ENCODE measurements at places on chromosomes 7 and 10.

DNA sequence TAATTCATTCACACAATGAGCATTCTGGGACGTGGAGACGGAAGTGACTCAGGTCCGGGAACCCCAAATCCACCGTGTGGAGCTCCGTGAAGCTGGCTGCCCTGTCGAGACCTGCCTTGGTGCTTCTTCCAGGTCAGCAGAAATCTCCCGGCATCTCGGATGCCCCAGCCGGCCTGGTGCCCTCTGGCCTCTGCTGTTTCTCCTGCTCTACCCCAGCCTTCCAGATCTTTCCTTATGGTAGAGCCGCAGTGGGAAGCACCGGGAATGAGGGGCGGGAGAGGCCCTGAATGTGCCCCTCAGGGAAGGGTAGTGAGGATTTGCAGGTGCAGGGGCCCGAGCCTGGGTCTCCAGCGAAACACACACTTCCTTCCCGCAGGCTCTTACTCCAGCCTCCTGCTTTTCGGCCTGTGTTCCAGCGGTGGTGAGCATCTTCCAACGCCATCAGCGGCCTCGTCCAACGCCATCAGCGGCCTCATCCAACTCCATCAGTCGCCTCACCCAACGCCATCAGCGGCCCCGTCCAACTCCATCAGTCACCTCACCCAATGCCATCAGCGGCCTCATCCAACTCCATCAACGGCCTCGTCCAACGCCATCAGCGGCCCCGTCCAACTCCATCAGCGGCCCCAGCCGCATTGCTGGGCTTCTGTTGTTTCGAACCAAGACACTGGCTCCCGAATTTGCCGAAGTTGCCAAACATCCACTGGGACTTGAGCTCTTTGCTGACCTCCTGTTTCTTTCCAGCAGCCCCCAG, 57.1 kb upstream of the PDGFA start:
- DNase-seq = no peak

- DNase-seq = no peak
Observed at GRCh38 chr10:90675621-90676020, 182.2 kb downstream of the HTR7 start.

DNA sequence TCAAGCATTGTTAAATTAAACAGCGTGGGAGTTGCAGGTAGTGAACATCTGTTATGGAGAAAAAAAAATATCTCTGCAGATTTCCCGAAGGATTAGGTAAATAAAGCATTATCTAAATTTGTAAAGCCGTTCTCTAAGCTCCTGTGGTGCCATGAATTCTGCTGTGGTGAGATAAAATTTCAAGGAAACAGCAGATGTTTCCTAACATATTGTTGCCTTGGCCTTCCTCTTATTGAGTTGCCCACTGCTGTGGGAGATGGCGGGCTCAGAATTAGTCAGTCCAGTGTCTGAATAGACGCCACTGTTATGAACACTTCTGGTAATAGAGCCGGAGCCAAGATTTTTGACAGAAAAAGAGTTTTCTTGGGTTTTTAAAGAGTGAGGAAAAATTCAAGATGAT, 82.6 kb upstream of the ELMO1 start:
- DNase-seq = no peak

- no peak for DNase-seq
Observed at GRCh38 chr7:29843726-29844125, 37.4 kb downstream of the WIPF3 start.

GRCh38 chr7:148558914-148559313, 31.7 kb upstream of the C7orf33 start:
- no peak for DNase-seq

DNA sequence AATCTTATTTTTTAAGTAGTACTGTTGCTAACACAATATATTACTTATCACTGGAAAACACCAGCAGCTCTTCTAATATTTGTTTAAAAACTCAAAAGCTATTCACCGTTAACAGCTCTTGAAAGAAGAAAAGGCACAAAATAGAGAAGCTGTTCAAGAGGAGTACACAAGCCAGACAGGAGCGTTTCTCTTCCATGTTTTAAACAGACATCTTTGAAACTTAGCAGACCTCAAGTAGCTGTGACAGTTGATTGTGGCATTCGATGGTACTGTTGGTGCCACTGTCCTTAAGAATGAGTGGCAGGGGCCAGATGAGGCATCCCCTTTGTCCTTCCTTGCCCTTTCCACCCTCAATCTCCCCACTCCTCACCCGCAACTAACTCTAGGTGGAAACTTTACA, 81.6 kb upstream of the PRR15 start:
- DNase-seq = no peak

- no peak for DNase-seq
Observed at GRCh38 chr10:114083040-114083439, 39.4 kb downstream of the ADRB1 start.

GRCh38 chr7:96332325-96332724, 10.4 kb upstream of the SLC25A13 start:
- DNase-seq = no peak

GRCh38 chr10:17009212-17009700, 120.4 kb downstream of the CUBN start:
- no peak for DNase-seq

GRCh38 chr7:142438235-142438922, 180.5 kb upstream of the PRSS58 start:
- DNase-seq = peak; percentile 40

GRCh38 chr10:104835422-104835821, 194.3 kb downstream of the SORCS3 start:
- no peak for DNase-seq

- DNase-seq = no peak
Observed at GRCh38 chr10:97079448-97079847, 106.3 kb downstream of the SLIT1 start.

GRCh38 chr10:93938140-93938539, 44.4 kb downstream of the SLC35G1 start:
- DNase-seq = no peak

DNA sequence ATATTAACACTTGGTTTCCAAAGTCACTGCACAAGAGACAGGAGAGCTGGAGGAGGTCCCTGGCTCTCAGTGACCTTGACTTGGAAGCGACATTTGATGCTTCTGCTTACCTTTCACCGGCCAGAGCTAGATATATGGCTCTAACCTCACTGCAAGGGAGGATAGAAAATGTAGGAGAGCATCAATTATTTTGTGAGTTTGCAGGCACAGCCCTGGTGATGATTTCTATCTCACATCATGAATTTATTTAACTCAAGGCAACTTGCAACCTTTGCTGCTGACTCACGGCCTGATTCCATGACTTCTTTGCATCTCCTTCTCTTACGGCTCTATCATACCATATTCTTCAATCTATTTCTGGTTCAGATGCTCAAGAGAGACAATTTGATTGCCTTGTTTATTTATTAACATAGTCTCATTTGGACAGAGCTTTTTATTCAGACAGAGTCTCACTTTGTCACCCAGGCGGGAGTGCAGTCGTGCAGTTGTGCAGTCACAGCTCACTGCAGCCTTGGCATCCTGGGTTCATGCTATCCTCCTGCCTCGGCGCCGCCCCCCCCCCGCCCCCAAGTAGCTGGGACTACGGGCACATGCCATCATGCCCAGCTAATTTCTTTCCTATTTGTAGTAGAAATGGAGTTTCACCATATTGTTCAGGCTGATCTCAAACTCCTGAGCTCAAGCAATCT, 196.0 kb downstream of the REEP3 start:
- no peak for DNase-seq

GRCh38 chr7:19413443-19413965, 268.3 kb upstream of the FERD3L start:
- no peak for DNase-seq

GRCh38 chr7:45088821-45089340, at the start of gene NACAD:
Gene NACAD (minus strand): TSS chr7:45088969. CDS start chr7:45088894, 75 bp downstream.
- DNase-seq = peak; percentile 67

DNA sequence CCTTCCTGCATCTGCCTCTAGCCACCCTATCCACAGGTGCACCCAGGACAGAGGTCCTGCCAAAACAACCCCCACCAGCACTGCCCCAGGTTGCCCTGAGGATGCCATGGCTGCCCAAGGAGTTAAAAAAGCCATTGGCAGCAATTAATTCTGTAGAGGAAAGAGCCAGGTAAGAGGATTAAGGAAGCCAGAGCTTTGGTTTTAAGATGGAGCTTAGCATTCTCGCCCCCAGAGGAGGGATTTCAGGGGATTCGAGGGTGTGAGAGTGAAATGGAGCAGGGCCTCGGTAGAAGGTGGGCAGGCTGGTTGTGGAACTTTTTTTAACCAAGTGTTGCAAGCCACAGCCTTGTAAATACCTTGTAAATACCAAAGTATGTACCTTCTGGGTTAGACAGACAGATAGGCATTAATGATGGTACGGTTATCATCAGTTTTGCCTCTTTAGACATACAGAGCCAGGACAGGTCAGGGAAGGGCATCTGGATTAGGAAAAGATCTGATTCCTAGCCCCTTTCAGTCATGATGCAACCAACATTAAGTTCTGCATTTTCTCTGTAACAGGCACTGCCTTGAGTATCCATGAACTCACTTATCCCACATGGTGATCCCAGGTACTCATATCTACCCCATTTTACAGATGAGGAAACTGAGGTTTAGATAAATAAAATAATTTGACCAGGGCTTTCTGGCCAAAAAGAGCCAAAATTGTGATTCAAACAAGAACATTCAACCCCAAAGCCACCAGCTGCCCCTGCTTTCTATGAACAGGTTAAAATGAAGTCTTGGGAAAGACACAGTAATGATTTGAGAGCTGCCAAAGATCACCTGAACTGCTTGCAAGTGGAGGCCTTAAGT, 120.7 kb upstream of the PPIF start:
- no peak for DNase-seq

- peak; percentile 70 for DNase-seq
Observed at GRCh38 chr7:50418086-50418515, 32.0 kb downstream of the FIGNL1 start.

DNA sequence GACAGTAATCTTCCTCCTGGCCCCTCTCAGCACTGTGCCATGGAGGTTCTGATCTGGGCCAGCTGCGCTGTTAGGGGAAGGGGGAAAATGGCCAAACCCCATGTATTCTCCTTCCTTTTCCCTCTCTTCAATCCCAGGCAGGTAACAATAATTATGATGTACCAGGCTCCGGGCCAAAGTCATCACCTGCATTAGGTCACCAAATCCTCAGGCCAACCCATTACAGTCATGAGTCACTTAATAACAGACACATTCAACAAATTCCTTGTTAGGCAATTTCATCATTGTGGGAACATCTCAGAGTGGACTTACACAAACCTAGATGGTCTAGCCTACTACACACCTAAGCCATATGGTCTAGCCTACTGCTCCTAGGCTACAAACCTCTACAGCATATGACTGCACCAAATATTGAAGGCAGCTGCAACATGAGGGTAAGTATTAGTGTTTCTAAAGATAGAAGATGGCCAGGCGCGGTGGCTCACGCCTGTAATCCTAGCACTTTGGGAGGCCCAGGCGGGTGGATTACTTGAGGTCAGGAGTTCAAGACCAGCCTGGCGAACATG, 2.2 kb upstream of the HSPB1 start:
- no peak for DNase-seq

GRCh38 chr10:78044699-78045098, 11.0 kb downstream of the RPS24 start:
- DNase-seq = no peak

GRCh38 chr7:107874605-107875446, 16.2 kb upstream of the DLD start:
- DNase-seq = peak; percentile 46

DNA sequence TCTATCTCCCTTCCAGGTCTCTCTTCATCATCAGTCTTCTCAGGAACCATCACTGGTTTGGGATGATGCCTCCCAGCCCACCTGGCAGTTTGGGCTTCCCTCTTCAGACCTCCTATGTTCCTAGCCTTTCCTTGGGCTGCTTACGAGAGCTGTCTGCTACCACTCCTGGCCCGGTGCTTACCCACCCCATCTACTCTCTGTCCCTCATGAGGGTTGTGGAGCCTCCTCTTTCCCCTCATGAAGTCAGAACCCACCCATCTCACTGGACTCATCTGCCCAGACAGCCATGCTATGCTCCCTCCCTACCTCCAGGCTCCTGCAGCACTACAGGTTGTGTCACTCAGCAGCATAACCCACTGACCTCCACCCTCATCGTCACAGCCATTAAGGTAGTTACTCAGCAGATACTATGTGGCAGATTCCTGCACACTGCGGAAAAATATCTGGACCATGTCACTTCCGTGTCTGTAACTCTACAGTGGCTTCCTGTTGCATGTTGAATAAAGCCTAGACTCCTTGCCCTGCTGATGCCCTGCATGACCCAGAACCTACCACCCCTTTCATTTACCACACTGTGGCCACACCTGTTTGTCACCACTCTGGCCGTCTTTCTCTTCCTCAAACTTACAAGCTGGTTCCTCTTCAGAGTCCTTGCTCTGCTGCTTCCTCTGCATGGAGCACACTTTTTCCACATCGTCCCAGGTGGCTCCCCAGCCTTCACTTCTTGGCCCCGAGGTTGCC, 2.0 kb downstream of the DBNL start:
- no peak for DNase-seq

- peak; percentile 99 for DNase-seq
Observed at GRCh38 chr7:151687523-151688235, 168.0 kb upstream of the RHEB start.

GRCh38 chr7:67462781-67463191, 466.2 kb downstream of the TYW1 start:
- no peak for DNase-seq

DNA sequence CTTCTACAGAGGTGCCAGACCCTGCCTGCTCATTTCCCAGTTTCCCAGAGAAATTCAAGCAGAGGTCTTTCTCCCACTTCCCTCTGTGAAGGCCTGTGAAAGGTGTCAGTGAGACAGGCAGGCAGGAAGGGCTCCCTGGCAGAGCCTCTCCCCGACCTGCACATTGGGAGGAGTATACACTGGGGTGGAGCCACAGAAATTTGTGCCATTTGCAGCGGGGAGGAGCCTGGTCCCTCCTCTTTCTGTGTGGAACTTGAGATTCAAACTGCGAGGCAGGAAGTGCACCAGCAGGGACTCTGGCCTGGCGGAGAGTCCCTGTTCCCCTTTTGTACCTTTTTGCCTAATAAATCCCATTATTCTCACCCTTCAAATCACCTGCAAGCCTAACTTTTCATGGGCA, 54.6 kb upstream of the OPN4 start:
- no peak for DNase-seq

DNA sequence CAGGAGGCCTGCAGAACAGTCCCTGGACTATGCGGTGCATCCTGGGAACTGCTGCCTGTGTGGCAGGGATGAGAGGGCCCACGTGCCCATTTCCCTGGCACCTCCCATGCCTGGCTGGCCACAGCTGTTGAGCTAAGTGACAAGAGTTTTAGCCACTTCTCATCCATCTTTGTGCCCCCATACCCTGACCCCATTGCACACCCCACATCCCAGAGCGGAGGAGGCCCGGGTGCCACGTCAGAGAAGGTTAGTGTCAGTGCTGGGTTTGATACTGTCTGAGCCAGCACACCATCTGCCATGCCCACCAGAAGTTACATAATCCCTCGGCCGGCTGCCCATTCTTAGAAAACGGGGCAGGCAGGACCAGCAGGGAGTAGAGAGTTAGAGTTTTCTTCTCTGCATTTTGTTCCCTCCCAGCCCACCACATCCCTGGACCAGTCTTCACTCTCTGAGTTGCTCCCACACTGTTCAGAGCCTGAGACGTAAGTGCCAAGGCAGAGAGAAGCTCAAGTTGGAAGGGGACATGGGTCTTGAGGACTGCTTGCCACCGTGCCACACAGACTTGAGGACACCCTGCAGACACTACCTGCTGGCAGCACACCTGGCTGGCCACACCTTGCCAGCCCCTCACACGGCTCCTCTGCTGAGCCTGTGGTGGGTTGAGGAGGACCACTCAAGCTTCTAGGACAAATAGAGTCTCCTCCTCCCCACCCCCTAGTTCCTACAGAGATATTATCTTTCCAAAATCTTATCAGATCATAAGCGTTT, 13.1 kb downstream of the UNC5B start:
- no peak for DNase-seq

- no peak for DNase-seq
Observed at GRCh38 chr7:108659261-108659660, 89.6 kb downstream of the DNAJB9 start.

- no peak for DNase-seq
Observed at GRCh38 chr10:3249307-3249889, 76.8 kb upstream of the PITRM1 start.

Measured in hepatic stellate cell (primary cell).